ENCODE measurements at places on chromosomes 1 and 21.

DNA sequence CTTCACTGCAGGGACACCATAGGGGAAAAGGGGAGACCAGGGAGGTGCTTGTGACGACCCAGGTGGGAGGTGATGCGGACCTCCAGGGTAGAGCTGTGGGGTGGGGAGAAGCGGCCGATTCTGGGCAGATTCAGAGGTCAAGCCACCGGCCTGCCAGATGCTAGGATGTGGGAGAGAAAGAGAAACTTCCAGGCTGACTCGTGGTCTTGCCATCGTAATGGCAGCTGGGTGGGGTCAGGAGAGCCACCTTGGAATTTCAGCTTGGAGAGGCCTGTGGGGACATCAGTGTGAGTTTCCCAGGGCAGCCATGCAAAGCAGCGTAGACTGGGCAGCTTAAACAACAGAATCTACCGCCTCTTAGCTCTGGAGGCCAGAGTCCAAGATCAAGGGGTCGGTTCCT lies 258.0 kb upstream of the VAMP3 start:
- DNase-seq = no peak

DNA sequence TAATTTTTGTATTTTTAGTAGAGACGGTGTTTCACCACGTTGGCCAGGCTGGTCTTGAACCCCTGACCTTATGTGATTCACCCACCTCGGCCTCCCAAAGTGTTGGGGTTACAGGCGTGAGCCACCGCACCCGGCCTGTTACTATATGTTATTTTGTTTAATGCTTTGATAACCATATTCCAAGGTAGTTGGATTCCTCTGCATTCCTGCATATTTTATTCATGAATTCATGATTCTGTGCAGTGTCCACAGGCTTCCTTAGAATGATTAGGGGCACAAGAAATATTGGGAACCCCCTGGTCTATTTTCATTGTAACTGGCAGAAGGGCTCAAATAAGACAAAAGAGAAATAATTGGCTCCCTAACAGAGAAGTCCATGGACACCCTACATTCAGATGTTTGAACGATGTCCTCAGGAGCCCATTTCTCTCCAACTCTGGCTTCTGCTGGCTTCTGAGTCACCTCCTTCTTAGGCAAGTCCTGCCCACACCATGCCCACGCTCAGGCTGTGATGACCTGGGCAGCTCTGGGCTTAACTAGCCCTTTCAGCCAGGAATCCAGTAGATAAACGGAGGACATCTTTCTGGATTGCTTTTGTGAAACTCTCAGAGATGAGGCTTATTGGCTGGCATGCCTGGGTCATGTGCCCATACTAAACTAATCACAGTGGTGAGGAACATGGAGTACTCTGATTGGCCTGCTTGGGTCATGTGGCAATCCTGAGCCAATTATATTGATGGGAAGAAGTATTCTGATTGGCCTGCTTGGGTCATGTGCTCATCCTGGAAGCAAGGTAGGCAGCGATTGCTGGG lies 32.6 kb downstream of the TNFRSF8 start:
- no peak for DNase-seq

- DNase-seq = no peak
These were observed 9.7 kb upstream of the ZBTB48 start for GRCh38 chr1:6570100-6570499.

DNA sequence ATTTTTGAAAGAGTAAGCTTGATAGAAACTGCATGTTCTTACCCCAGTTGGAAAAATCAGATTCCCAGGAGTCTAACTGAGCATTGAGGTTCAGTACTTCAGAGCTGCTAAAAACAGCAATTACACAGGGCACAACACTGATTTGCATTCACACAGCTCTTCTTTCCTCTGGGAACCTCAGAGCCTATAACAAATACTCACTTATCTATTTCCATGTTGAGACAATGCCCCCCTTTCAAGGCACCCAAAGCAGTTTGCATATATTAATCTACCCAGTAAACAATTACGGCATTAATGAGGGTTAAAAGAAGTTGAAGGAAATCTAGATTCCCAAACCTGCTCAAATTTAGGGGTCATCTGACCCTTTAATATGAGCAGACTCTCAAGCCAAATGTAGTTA lies 126.9 kb upstream of the SLC35F3 start:
- DNase-seq = no peak

DNA sequence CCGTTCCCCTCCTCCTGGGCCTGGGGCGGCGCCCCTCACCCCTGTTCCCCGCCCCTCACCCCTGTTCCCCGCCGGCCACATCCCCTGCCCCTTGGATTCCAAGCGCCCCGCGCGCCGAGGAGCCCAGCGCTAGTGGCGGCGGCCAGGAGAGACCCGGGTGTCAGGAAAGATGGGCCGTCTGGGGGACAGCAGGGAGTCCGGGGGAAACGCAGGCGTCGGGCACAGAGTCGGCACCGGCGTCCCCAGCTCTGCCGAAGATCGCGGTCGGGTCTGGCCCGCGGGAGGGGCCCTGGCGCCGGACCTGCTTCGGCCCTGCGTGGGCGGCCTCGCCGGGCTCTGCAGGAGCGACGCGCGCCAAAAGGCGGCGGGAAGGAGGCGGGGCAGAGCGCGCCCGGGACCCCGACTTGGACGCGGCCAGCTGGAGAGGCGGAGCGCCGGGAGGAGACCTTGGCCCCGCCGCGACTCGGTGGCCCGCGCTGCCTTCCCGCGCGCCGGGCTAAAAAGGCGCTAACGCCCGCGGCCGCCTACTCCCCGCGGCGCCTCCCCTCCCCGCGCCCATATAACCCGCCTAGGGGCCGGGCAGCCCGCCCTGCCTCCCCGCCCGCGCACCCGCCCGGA lies at the start of gene TP73:
Gene TP73, plus strand, starts transcription at position 587 of the 618 bp plus-strand sequence. CDS start 29,850 bp downstream, outside the sequence.
- DNase-seq = no peak

DNA sequence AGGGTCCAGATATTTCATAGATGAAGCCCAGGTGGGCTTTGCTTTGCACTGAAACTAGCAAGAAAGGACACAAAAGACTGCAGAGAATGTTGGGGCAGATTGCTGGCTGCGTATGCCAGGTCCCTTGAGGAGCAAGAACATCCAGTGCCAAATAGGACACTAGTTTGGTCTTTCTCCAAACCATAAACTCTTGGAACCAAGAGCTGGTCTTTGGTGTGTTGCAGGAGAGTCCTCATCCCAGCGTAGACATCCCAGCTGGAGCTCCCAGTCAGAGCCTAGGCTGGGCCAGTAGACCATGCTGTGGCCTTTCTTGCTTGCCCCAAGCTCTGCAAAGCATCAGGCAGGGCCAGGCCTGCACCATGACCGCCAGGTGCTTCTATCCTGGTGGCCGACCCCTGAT lies 87.5 kb downstream of the ATP5PO start:
- DNase-seq = no peak

DNA sequence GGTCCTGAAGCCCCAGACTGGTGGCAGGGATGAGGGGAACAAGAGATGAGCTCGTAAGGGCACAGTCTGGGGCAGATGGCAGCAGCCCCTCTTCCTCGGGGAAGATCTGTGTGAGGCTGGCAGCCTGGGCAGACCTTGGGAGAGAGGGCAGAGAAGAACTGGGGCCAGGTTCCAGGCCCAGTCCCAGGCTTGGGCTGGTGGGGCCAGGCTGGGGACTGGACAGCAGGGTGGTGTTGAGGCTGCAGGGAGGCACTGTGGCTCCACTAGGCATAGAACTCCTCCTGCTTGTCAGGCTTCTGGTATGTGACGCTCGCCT lies 35.7 kb downstream of the SDC3 start:
- no peak for DNase-seq

- no peak for DNase-seq
These were observed 5.9 kb downstream of the IQGAP3 start for GRCh38 chr1:156566436-156566835.

DNA sequence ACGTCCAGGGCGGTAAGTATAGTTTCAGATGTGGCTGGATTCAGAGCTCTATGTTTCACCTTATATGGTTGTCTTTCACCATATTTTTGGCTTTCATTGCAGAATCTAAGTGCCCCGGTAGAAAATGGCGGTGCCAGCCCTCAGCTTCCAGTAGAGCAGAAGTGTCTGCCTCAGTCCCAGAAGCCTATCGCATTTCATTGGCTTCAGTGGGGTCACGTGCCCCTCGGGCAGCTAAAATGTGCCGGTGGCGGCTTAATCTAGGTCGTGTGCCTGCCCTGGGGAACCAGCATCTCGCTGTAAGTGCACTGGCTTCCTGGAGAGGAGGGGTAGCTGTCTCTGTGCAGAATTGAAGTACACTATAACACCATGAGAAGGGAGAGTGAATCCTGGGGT lies 107.4 kb upstream of the MAGI3 start:
- DNase-seq = no peak

GRCh38 chr1:151143057-151143435 lies 3.4 kb downstream of the SEMA6C start:
- DNase-seq = no peak

DNA sequence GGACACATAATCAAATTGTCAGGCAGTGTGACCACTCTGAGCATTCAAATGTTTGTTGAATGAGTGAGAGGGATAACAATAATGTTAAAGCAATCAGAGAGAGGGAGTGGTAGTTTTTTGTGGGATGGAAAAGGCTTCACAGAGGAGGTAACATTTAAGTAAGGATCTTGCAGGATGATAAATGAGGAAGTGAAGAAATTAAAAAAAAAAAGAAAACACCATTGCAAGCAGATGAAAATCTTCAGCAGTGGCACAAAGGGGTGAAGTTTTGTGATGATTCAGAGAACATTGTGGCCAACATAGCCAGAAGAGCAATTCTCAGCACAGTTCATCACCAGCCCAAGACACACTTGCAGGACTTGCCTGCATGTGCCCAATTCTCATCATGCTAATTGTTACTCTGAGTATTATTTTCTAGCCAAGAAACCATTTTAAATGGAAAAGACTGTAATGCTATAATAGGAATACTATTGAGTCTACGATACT lies 35.0 kb downstream of the OVGP1 start:
- no peak for DNase-seq

- DNase-seq = no peak
These were observed 28.5 kb downstream of the SKI start for GRCh38 chr1:2256435-2257244.

DNA sequence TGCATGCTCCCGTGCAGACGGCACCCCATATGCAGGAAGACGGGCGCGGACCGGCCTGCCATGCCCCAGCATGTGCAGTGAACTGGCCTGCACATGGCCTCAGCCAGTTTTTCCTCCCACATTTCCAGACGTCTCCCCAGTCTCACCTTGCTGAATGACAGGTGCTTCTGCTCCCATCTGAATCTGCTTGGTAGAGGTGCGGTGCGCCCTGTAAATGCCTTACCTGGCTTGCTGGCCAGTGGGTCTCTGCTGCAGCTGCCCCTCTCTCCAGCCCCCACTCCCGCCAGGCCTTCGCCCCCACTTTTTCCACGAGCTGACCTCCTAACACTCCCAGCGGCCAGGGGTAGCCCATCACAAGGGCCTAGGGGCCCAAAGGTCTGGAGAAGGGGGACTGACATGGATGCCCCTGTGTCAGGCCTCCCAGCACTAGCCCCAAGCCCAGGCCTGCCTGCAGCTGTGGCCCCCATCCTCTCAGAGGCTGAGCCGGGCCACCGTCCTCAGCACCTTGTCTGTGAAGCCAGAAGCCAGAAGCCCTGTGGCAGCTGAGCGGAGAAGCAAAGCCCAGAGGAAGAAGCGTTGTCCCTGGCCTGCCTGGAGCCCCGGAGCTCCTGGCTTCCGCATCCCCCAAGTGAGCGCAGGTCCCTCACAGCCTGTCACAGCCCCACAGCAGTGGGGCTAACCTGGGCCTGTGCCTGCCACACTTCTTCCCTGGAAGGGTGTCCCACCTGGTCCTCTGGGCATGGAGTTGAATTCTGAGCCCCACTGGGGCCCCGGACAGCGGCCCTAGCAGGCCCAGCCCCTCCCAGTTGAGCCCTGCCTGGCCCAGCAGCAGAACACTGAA lies 3.7 kb upstream of the SLC19A1 start:
- no peak for DNase-seq

- no peak for DNase-seq
These were observed 106.9 kb downstream of the ZNF281 start for GRCh38 chr1:200302921-200303290.

- no peak for DNase-seq
These were observed 67.5 kb upstream of the GFI1 start for GRCh38 chr1:92554216-92554615.

- no peak for DNase-seq
These were observed 31.5 kb downstream of the RNF220 start for GRCh38 chr1:44436401-44437106.

GRCh38 chr1:65339866-65340468 lies 30.6 kb downstream of the DNAJC6 start:
- no peak for DNase-seq

- DNase-seq = peak; percentile 84
These were observed 1.1 kb downstream of the BATF3 start for GRCh38 chr1:212698467-212699103.

DNA sequence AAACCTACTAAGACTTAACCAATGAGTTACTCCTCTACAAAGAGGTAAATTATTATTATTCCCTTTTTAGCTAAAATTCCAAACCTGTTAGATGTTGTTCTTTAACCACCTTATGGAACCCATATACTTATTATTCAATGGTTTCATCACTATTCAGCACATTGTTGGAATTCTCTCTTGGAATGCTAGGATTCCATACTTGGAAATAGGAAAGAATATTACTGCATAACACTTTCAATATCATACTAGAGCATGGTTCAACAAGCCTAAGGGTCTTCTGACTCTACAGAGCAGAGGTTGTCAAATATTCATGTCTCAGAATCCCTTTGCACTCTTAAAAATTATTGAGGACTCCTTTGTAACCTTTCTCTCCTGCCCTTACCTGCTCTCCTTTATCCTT lies 69.4 kb downstream of the DEGS1 start:
- DNase-seq = no peak

GRCh38 chr1:86370601-86371022 lies 25.5 kb downstream of the ODF2L start:
- DNase-seq = no peak

GRCh38 chr1:3931007-3931912 lies 31.2 kb upstream of the C1orf174 start:
- no peak for DNase-seq

- no peak for DNase-seq
These were observed 2.4 kb downstream of the CFH start for GRCh38 chr1:196654271-196654670.

GRCh38 chr1:228216371-228217320 lies 8.8 kb downstream of the OBSCN start:
- DNase-seq = no peak

GRCh38 chr1:82337635-82338034 lies 536.9 kb downstream of the ADGRL2 start:
- DNase-seq = no peak

DNA sequence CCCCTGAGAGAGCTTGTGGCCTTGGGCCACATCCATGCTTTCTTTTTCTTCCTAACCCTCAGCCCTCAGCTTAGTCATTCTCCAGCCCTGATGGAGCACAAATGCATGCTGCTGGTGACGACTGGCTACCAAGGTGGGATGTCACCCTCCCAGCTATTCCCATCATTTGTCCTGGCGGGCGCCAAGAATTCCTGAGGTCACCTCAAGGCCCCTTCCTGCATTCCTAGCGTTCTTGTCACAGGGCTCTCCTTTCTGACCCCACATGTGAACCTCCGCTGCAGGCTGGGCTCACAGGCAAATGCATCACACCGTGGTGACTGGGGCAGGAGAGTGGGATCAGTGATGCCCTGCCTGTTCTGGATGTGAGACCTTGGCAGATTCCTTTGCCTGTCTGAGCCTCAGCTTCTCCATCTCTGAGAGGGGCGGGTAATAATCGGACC lies 53.4 kb upstream of the IFFO2 start:
- DNase-seq = peak; percentile 67

GRCh38 chr1:95186149-95186548 lies 47.9 kb upstream of the RWDD3 start:
- no peak for DNase-seq

GRCh38 chr1:31101147-31101502 lies 35.6 kb upstream of the PUM1 start:
- no peak for DNase-seq

- no peak for DNase-seq
These were observed 131.2 kb upstream of the TIAM1 start for GRCh38 chr21:31475223-31475622.

GRCh38 chr21:45383111-45383614 lies 21.8 kb upstream of the COL18A1 start:
- DNase-seq = no peak
